Dermis microvascular lymphatic vessel endothelial cell (primary cell): ENCODE measurements at places on chromosomes 2 and 18. TPM values are rescaled to one million over a fixed set of nuclear protein-coding genes. Genes with fewer than 3 reads are reported as not detected.

Gene UGT1A8
- not detected in 2 replicates for total RNA-seq

Gene OTOS
- not detected in 2 replicates for total RNA-seq

Gene SPOPL
- 9.5 and 11.9 TPM in 2 replicates for total RNA-seq

Gene LONRF2
- total RNA-seq, result not detected in 2 replicates

Gene ACTG2
- total RNA-seq, result not detected in 2 replicates

Gene PLEKHA3
- total RNA-seq, result 5.0 and 6.8 TPM in 2 replicates

Gene SLC14A1
- total RNA-seq, result not detected in 2 replicates

Gene RAX
- total RNA-seq, result not detected in 2 replicates

Gene KCNJ3
- not detected in 2 replicates for total RNA-seq

Gene AGXT
- not detected in 2 replicates for total RNA-seq

DNA sequence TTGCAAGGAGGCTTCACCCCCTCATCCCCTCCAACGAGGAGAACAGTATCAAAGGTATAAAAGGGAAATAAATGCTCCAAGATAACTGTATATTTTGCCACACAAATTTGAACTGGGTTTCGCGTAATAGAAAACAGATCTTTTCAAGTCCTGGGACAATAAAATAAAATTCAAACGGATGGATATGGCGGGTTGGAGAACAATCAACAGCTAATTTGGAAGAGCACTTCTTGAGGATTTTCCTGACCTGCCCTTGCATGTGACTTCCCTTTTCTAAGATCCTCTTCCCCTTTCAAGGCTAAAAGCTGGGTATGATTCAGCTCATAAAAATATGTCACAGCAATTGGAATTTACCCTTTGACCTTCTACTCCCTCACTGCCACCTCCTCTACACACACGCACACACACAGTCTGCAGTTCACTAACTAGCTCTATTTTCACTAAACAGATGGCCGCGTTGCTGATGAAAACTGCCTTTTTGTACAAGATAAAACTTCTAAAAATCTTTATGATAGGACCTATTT is 386.9 kb downstream of the FIGN start:
- DNase-seq, result peak; percentile 84

GRCh38 chr2:237075749-237076599 is 9.7 kb upstream of the COPS8 start:
- no peak for DNase-seq

- DNase-seq, result no peak
These were observed 605 bp downstream of the REV1 start for GRCh38 chr2:99489063-99489760.

DNA sequence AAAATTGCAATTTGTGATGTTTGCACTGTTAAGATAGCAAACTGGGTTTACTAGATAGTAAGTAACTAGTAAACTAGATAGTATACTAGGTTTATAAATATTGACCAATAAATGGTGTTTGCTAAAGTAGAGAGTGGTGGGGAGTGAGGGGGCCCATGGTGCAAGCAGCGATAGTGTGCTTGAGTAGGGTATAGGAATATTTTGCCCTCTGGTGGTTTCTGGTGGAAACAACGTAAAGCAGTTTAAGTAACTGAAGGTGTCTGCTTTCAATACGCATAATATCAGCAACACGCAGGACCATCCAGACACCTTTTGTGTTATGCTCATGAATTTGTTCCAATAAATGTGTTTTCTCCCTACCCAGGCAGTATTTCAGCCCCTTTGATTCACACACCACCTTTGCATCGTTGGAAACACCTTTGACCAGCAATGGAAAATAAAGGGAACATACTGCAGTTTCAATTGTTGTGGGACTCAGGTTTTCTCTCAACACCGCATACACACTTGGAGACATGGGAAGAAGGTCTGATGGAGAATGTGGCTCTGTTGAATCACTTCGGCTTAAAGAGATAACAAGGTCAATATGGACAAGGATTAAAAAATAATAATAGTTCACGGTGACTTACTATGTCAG is 16.7 kb upstream of the STAT1 start:
- peak; percentile 74 for DNase-seq

GRCh38 chr2:183162362-183162761 is 38.1 kb downstream of the NUP35 start:
- DNase-seq, result no peak

DNA sequence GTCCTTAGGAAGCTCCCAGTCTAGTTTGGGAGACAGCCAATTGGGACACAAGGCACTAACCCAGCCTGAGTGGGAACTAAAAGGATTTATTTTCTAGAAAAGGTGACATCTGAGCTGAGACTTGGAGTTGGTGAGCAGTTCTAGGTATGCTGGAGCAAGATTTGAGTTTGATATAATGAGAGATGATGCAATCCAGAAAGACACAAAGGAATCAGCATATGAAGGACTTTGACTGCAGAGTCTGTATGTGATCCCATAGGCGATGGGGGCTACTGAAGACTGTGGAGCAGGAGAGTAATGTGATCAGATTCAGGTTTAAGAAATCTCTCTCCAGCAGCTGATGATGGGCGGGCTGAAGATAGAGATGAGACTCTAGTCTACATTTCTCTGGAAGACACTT is 135.1 kb upstream of the MYCN start:
- DNase-seq, result no peak

DNA sequence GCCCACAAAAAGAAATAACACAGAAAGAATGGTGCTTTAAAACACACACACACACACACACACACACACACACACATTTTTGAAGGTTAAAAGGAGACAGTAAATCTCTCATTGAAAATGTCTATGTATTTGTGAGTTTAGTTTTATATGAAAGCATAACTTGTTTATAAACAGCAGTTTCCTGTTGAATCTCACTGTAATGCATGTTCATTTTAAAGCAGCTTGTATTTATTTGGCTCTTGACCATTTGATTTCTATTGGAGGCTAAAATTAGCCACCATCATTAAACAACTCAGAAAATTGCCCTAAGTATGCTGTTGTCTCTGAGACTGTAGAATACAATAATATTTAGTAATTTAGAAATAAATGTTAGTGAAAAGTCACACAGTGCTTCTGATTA is 95.0 kb downstream of the TMEM185B start:
- no peak for DNase-seq

DNA sequence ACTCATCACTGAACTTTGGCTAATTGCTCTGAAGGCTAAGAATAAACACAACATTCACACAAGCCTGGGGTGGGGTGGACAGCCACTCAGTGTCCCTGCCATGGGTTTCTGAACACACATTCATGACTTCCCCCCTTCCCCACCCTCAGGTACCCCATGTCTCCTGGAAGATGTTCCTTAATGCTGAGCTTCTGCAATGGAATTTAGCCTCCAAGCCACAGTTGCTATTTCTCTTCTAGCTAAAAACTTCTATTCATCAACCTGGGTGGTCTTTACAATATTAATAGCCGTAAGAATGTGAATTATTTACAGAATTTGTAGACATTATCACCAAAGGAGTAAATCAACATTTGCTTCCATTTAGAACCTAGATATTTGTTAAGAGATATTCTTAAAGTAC is 175.1 kb downstream of the ACKR3 start:
- no peak for DNase-seq

DNA sequence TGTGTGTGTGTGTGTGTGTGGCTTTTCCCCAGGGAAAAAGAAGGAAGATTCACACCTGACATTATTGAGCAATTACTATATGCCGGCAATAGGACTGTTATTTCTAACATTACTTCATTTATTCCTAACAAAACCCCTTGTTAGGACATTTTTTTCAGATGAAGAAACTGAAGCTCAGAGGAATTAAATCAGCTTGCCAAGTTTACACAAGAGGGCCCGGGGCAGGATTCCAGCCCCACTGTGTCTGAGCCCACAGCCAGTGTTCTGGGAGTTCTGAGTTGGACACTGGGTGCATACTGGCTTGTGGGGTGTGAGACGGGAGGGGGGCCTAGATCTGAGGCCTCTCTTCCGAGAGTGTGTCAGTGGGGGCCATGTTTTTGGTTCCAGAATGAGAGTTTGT is 9.9 kb downstream of the TOGARAM2 start:
- no peak for DNase-seq
